GM06990 (cell line): ENCODE measurements at places on chromosomes 13 and 19.

- no peak for DNase-seq
Measured at GRCh38 chr13:48400850-48401291, 12.0 kb downstream of the LPAR6 start.

- DNase-seq = no peak
Measured at GRCh38 chr13:76086729-76087128, 450.6 kb downstream of the LMO7 start.

DNA sequence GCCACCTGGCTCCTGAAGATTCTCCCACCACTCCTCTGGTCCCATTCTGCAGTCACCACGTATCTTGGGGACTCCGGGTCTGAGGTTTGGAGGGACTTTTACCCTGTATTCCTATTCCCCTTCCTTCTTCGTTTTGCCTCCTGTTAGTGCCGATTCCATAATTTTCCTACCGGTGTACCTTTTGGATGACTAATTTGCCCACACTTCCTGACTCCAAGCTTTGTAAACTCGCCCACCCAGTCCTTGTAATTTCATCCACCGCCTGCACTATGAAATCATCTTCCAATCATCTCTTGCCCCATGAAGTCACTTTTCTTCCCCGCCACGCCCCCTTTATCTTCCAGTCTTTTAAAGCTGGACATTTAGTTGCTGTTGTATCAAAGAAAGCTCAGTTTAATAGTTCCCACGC is 572 bp downstream of the UCHL3 start:
- no peak for DNase-seq

- DNase-seq = no peak
Measured at GRCh38 chr13:93976528-93976927, 503.0 kb downstream of the DCT start.
